ENCODE measurements at places on chromosomes 7 and 10.

DNA sequence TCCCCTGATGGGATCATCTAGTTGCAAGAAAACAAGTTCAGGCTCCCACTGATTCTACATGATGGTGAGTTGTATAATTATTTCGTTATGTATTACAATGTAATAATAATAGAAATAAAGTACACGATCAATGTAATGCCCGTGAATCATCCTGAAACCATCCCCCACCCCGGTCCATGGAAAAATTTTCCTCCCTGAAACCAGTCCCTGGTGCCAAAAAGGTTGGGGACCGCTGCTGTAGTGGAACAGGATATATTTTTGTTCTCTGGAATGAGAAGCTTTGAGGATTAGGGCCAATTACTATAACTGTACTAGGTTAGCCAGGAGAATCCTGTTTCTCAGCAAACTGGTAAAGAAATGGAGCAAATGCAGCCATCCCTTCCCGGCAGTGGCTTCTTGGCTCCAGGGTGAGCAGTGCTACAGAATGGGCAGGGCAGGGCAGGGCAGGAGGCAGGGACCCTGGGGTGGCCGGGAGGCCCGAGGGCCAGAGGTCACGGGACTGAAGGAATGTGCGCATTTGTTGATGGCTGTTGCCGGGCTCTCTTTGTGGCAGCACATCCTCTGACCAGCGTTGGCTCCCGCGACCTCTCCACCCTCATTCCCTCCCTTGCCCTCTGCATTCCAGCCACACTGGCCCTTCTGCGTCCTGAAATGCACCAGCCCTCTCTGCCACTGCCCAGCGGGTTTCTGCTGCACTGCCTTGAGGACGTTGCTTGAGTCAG lies 162.3 kb upstream of the NPS start:
- DNase-seq: no peak

GRCh38 chr7:137881607-137882260 lies 35.0 kb upstream of the DGKI start:
- no peak for DNase-seq

GRCh38 chr7:18900803-18901202 lies 216.6 kb downstream of the TWIST1 start:
- DNase-seq: no peak

GRCh38 chr7:28705350-28705749 lies 252.8 kb downstream of the TRIL start:
- DNase-seq: no peak

DNA sequence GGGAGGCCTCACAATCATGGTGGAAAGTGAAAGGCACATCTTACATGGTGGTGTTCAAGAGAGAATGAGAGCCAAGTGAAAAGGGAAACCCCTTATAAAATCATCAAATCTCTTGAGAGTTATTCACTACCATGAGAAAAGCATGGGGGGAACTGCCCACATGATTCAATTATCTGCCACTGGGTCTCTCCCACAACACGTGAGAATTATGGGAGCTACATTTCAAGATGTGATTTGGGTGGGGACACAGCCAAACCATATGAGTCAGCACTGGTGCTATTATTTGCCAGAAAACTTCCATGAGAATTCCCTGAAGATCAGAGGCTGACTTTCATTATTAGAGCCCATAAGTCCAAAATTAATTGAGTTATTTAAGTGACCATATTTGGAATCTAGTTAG lies 1001.2 kb upstream of the POT1 start:
- DNase-seq: no peak

DNA sequence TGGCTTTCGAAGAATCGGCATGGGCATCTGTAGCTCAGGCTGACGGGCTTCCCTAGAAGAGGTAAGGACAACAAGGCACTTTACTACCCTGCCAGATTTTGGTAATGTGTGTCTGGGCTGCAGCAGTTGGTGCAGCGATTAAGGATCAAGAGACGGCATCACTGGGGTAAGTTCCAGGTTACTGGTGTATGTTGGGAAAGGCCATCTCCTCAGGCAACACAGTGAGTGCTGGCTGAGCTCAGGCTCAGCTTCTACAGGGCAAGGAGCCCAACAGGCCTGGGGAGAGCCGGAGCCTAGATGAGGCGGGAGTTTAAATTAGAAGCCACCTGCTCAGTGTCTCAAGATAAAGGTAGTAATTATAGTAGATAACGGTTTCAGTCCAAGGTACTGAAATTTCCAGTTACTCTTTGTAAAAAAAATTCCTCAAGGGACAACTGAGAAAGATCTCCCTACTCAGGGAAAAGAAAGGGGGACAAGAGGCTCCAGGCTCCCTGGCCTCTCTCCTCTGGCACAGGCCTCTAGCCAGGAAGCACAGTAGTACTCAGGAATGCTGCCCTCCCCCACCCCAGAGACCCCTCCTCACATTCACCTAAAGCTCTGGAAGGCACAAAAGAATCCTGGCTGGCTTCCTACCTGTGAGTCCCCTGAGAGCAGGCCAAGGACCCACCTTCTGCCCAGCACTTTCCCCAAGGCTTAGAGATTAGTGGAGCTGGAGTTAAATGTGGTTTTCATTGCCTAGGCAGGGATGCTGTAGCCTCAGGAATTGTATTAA lies 3.9 kb downstream of the CXCL12 start:
- no peak for DNase-seq

DNA sequence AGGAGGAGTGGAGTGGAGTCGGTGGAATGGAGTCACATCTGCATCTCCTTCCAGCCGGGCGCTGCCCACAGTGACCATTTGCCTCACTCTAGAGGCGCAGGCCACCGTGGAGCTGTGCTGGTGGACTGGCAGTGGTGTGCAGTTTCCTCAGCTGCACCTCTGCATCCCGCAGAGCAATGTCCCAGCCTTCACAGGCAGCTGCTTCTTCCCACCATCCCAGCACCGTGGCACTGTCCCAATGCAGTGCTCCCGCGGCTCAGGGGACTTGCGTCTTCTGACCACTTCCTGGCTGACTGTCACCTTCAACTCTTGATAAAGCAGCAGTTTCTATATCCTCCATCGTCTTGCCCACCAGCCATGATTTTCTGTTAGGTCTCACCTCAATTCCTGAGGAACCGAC lies 90.3 kb upstream of the SFMBT2 start:
- no peak for DNase-seq

GRCh38 chr10:89643431-89643811 lies 1.6 kb downstream of the PANK1 start:
- no peak for DNase-seq

- no peak for DNase-seq
These were observed 5.7 kb downstream of the SLC29A3 start for GRCh38 chr10:71324743-71325142.

GRCh38 chr7:129550693-129551360 lies 48.5 kb downstream of the SMKR1 start:
- DNase-seq: no peak

- no peak for DNase-seq
These were observed 1.5 kb downstream of the RGS10 start for GRCh38 chr10:119541046-119541445.

DNA sequence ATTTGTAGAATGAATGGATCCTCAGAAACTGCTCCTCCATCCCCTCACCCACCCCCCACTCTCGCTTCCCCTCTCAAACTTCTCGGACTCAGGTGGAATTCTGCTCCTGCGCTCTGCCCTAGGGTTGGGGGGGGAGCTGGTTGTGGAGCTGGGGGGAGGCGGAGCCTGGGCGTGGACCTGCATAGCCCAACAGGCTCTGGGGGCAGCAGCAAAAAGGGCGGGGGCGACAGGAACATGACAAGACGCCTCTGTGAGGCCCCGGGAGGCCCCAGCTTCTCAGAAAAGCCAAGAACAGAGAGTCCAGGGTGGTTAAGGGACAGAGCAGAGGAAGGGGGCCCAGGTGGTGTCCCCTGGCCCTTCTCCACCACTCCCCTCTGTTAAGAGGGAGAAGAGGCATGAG lies 3.5 kb downstream of the TSC22D4 start:
- no peak for DNase-seq

Measured in HS-5 (cell line).